ENCODE measurements at places on chromosomes 3 and 15.

DNA sequence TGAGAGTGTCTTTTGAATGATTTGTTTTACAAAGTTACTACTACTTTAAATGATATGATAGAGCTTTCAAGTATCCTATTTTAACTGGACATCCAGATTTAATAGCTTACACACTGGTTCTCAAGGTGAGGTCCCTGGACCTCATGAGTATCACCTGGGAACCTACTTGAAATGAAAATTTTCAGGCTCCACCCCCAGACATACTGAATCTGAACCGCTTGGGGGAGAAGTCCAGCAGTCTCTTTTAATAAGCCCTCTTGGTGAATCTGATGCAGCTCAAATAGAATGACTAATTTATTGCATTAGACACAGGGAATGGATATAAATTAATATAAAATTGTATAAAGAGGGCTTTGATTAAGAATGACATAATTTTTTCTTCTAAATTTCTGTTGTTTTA, 29.4 kb upstream of the SLITRK3 start:
- H3K4me3 ChIP-seq: no peak overlapping the region
- no peak overlapping the region for H3K27ac ChIP-seq
- no peaks in the 10 kb centered on the region for H3K4me1 ChIP-seq
- no peaks in the 10 kb centered on the region for H3K36me3 ChIP-seq

GRCh38 chr3:171399842-171400241, 60.4 kb downstream of the TNIK start:
- no peaks in the 10 kb centered on the region for H3K36me3 ChIP-seq
- H3K27me3 ChIP-seq: no peaks in the 10 kb centered on the region
- peaks cover 2% of the 10 kb centered on the region for H3K4me1 ChIP-seq
- no peak overlapping the region for H3K4me3 ChIP-seq
- DNase-seq: no peak
- no peak overlapping the region for H3K27ac ChIP-seq

DNA sequence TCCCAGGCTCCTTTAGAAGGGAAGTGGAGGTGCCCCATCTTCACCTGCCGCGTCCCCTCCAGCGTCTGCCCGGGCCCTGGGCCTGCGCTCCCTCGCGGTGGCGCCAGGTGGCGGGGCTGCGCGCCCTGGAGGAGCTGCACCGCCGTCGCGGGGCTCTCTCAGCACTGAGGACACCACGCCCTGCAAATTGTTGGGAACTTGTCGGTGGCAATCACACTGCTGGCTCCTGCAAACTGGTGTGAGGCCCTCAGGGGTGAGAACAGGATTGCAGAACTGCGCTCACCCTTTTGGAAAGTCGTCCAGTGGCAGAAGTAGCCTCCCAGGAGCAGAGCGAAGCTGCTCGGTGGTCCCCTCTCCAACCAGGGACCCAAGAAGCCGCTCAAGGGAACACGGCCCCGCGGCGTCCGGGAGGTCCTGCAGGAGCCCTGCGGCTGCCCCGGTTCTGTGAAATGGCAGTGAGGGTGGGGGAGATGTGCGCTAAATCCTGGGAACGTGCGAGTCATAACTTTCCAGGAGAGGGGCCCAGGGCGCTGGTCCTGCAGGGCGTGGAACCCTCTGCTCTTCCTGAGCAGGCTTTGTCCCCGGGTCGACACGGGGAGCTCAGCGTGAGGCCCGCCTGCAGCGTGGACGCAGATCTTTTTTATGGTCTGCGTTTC, 995 bp upstream of the LRRK1 start:
- peak overlapping the region; percentile 75 for H3K4me3 ChIP-seq
- peak; percentile 89 for DNase-seq
- no peaks in the 10 kb centered on the region for H3K27me3 ChIP-seq
- peaks cover 3% of the 10 kb centered on the region for H3K4me1 ChIP-seq
- H3K36me3 ChIP-seq: no peaks in the 10 kb centered on the region
- peak overlapping the region; percentile 68 for H3K27ac ChIP-seq

DNA sequence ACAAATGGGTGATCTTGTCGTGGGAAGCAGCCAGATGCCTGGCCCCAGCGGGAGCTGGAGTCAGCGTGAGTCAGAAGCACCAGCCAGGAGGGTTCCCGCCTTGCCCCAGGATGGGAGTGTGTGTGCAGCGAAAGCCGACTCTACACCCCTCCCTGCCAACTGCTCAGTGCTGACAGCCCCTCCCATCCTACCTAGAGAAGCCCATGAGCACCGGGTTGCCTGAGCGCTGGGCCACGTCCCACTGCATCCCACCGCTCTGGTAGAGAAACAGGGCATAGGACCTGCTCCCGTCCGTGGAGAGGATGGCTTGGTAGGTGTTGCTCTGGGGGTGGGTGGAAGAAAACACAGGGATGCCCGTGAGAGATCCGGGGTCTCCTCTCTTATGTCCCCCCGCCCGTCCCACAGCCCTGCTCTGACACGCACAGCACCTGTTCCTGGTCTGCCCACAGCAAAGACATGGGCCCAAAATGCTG, 42.9 kb downstream of the MUC4 start:
- H3K4me1 ChIP-seq: no peaks in the 10 kb centered on the region
- H3K4me3 ChIP-seq: no peak overlapping the region
- H3K36me3 ChIP-seq: no peaks in the 10 kb centered on the region
- H3K27ac ChIP-seq: no peak overlapping the region

DNA sequence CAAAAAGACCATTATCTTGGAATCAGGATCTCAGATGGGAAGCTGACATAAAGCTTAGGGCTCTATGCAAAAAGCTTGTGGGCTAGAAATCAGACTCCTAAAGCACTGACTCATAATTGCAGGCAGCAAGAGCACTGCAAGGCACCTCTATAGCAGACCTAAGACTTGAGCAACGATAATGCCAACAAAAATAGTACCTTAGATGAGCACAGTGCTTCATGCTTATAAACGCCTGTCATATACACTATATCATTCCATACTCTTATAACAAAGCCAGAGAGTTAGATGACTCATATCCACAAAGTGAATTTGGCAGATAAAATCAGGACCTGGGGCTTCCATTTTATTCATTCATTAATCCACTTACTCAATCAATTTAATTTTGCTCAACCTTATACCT, 560.8 kb downstream of the MCTP2 start:
- H3K4me3 ChIP-seq: no peak overlapping the region
- no peak for DNase-seq
- H3K4me1 ChIP-seq: no peaks in the 10 kb centered on the region
- H3K27ac ChIP-seq: no peak overlapping the region
- H3K36me3 ChIP-seq: no peaks in the 10 kb centered on the region

GRCh38 chr15:55740981-55741832, 1.7 kb downstream of the PRTG start:
- H3K4me1 ChIP-seq: no peaks in the 10 kb centered on the region
- no peaks in the 10 kb centered on the region for H3K27me3 ChIP-seq
- DNase-seq: no peak
- H3K4me3 ChIP-seq: peak overlapping the region; percentile 100
- H3K36me3 ChIP-seq: no peaks in the 10 kb centered on the region

DNA sequence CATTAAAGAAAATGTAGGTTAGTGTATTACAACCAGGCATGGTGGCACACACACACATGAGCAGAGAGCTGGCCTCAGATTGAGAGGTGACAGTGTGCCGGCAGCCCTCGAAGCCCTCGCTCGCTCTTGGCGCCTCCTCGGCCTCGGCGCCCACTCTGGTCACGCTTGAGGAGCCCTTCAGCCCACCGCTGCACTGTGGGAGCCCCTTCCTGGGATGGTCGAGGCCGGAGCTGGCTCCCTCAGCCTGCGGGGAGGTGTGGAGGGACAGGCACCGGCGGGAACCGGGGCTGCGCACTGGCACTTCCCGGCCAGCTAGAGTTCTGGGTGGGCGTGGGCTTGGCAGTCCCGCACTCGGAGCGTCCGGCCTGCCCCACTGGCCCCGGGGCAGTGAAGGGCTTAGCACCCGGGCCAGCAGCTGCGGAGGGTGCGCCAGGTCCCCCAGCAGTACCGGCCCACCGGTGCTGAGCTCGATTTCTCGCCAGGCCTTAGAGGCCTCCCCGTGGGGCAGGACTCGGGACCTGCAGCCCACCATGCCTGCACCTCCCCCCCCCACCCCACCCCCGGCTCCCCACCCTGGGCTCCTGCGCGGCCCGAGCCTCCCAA, 80.4 kb upstream of the TMEM158 start:
- no peaks in the 10 kb centered on the region for H3K36me3 ChIP-seq
- no peaks in the 10 kb centered on the region for H3K27me3 ChIP-seq
- no peak overlapping the region for H3K4me3 ChIP-seq
- no peak overlapping the region for H3K27ac ChIP-seq
- H3K4me1 ChIP-seq: no peaks in the 10 kb centered on the region

DNA sequence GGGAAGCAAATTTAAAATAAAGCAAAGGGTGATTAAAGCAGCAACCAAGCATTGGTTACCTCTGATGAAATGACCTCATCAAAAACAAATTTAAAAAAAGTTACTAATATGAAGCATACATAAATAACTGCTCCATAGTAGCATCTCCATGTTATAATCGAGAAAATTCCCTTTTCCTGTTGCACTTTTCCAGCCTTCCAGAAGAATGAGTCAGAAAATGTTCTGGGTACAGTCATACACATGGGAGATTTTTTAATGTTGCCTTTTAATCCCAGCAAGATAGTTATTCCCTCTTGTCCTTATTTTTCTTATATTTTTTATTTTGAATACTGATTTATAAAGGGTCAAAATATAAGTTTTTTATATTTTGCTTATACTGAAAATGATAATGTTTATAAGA, 2.6 kb upstream of the TMCO5A start:
- no peaks in the 10 kb centered on the region for H3K4me1 ChIP-seq
- no peaks in the 10 kb centered on the region for H3K27me3 ChIP-seq
- H3K27ac ChIP-seq: no peak overlapping the region
- H3K36me3 ChIP-seq: no peaks in the 10 kb centered on the region
- DNase-seq: no peak

- no peaks in the 10 kb centered on the region for H3K36me3 ChIP-seq
- H3K4me3 ChIP-seq: no peak overlapping the region
- no peak overlapping the region for H3K27ac ChIP-seq
- no peaks in the 10 kb centered on the region for H3K27me3 ChIP-seq
These were observed 370.4 kb upstream of the CBLB start for GRCh38 chr3:106239195-106239697.

GRCh38 chr3:37812499-37812896, 49.2 kb upstream of the CTDSPL start:
- no peak overlapping the region for H3K4me3 ChIP-seq
- H3K27me3 ChIP-seq: no peaks in the 10 kb centered on the region
- H3K36me3 ChIP-seq: peaks cover 8% of the 10 kb centered on the region
- peak overlapping the region; percentile 75 for H3K27ac ChIP-seq
- H3K4me1 ChIP-seq: peaks cover 13% of the 10 kb centered on the region

DNA sequence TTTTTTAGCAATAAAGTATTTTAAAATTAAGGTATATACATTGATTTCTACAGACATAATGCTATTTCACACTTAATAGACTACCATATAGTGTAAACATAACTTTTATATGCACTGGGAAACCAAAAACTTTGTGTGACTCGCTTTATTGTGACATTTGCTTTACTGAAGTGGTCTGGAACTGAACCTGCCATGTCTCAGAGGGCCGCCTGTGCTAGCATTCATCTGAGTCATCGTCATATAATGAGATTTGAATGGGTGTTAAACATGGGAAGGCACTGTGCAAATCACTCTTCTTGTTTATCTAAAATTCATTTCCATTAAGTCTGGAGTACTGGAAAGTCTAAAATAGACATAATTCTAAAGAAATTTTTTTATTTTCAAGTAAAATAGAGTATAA, 12.9 kb downstream of the EIF2AK4 start:
- H3K27ac ChIP-seq: no peak overlapping the region
- no peaks in the 10 kb centered on the region for H3K27me3 ChIP-seq
- peaks cover 63% of the 10 kb centered on the region for H3K36me3 ChIP-seq

DNA sequence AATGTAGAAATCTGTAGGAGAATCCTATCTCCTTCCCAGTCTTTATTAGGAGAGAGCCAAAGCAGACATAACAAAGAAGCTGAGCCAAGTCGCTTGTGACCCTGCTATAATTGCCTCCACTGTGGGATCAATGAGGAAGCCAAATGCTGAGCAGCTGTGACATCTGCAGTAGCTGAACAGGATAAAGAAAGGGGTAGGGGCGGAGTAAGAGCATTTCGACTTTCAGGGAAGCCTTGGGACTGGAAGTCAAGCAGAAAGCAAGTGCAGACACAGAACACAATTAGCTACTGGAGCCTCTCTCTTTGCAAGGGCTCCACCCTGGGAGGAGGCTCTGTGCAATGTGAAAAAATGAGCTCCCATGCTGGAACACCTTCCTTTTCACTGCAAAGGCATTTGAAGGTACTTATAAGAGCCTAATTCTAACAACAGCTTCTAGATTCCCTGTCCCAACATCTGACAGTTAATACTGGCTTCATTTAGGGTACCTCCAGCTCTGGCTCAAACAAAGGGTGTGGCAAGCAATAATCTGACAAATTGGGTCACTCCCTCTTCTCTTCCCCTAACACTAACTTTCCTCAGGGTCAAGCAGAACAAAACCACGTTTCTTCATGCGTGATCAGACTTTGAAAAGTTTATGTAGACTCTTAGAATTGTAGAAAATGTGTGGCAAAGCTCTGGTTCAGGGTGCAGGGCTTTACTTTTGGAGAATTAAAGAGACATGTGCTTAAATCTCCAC, 166.4 kb downstream of the CADPS start:
- H3K36me3 ChIP-seq: no peaks in the 10 kb centered on the region
- no peaks in the 10 kb centered on the region for H3K4me1 ChIP-seq
- H3K27ac ChIP-seq: no peak overlapping the region
- DNase-seq: no peak
- no peak overlapping the region for H3K4me3 ChIP-seq
- H3K27me3 ChIP-seq: no peaks in the 10 kb centered on the region
